ENCODE measurements at places on chromosomes 7 and 10.

DNA sequence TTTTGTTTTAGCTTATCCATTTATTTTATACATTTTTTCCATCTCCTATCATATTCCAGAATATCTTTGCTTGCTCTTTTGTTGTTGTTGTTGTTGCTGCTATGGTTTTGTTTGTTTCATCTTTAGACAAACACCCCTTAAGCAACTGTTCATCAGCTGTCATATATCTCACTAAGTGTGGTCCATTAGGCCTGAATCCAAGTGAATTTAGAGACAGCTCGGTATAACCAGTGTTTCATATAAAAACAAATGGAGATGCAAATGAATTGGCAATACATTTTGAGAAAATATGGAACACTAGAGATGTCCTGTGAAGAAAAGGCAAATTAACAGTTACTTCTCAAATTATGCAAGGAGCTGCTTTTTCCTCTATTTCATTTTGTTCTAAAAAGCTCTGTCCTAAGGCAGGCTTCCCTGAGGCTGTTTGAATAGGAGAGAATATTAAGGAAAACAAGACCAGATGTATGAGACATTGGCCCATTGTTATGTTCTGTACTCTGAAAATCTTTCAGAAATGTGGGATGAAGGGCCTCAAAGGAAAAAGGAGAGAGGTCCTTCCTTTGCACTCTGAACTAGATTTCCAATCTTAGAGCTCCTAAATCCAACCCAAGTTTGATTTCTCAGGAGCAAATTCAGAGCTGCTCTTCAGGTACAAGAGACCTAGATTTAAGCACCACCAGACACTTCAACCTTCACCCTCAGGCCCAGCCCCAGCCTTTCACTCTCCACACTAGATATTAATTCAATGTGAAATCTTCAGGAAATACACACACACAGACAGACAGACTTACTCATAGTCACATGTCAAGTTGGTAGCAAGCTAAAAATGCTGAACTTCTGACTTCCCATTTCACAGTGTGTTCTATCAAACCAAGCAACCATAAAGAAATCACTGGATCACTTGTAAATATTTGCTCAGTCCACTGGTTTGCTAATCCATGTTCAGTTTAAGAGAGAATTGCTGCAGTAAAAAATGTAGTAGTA is 5.4 kb downstream of the TFEC start:
- DNase-seq, result no peak

DNA sequence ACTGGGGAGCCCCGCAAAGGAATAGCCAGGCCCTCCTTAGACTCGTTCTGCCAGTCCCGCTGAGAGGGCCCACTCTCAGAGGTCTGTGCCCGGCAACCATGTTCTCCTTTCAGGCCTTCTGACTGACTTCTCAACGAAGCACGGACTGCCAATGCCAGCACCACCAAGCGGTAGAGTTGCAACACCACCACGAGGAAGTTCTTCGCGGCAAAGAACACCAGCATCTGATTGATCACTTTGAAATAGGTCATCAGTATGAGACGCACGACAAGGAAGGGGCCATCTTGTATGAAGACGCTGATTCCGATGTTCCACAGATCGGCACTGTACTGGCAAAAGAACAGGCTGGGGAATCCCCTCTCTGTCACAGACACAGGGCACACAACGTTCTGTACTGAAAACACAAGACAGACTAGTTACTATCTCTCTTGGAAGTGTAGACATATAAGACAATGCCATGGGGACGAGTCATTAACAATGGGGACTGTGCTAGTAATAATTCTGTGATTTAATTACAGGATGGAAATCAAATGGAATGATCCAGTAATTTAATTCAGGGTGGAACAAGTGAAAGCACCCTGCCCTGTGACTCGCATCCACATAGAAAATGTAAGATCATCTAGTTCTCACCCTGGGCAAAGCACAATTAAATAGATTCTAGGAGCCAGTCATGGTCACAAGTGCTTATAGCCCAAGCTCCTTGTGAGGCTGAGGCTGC is 42.7 kb downstream of the TMEM26 start:
- no peak for DNase-seq

GRCh38 chr10:71072823-71073210 is 139.6 kb upstream of the UNC5B start:
- no peak for DNase-seq

DNA sequence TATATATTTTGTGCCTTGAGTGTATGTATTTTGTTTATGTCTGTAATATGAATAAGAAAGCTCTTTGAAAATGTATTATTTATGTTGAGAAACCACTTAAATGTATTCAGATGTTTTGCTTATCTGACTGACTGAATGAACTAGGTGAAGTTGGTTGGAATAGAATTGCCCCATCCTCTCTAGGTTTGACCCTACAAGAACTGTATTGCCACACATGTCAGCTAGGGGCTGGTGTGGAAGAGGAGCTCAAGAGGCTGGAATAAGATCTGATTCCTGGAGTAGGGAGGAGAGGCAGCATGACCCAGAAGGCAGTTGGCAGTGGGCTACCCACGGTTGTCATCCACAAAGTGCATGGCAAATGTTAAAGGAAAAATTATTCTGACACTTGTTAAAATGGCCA is 9.1 kb downstream of the SSMEM1 start:
- no peak for DNase-seq

DNA sequence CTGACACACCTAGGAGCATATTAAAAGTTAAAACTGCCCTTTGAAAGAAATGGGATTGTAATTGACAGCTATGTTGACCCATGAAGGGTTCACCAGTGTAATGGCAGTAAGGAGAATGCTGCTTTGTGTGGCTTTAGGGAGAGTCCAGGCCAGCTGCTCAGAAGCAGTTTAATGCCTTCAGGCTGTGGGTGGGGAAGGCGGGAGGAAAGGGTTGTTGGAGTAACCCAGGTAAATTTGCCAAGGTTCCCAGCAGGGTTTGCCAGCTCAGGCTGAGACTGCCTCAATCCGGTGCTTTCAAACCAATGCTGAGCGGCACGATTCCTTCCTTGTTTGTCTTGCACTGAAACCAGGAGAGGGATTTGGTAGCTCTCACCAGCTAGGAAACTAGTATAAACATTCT is 637.2 kb downstream of the INHBA start:
- no peak for DNase-seq

- no peak for DNase-seq
These were observed 4.5 kb upstream of the GRID1 start for GRCh38 chr10:86371116-86371515.

DNA sequence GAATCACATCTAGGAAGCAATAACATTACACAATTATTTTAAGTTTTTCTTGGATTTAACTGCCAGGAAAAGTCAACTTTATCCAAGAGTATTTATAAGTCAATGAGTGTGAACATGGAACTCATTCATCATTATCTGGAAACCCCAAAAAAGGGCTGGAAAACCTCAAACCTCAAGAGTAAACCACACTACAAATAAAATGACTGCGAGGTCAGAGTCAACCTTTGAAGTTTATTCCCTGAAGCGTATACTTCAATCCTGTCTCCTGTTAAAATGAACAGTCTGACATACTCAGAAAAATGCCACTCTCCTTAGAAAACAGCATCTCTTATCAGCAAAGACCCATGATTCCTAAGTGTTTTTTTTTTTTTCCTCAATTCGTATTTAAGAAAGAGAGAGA is 86.5 kb downstream of the RELN start:
- DNase-seq, result no peak

GRCh38 chr7:143396182-143396581 is 12.5 kb downstream of the EPHA1 start:
- no peak for DNase-seq

GRCh38 chr7:28405662-28406061 is 6.7 kb upstream of the CREB5 start:
- no peak for DNase-seq

DNA sequence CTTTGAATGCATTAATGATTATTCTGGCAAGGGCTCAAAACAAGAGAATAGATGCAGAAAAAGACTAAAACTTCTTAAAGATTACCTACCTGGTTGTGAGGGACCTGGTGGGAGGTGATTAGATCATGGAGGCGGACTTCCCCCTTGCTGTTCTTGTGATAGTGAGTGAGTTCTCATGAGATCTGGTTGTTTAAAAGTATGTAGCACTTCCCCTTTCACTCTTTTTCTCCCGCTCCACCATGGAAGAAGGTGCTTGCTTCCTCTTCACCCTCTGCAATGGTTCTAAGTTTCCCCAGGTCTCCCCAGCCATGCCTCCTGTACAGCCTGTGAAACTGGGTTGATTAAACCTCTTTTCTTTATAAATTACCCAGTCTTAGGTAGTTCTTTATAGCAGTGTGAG is 226.6 kb downstream of the ARHGAP12 start:
- no peak for DNase-seq

GRCh38 chr7:102050864-102051460 is 233.5 kb downstream of the CUX1 start:
- DNase-seq, result no peak

GRCh38 chr7:18357691-18358090 is 137.9 kb upstream of the HDAC9 start:
- DNase-seq, result no peak

- no peak for DNase-seq
These were observed 116.2 kb downstream of the LRMDA start for GRCh38 chr10:75547391-75548298.

- peak; percentile 20 for DNase-seq
These were observed 471 bp downstream of the PFKP start for GRCh38 chr10:3067859-3068179.

GRCh38 chr7:70313271-70313670 is 715.0 kb downstream of the AUTS2 start:
- DNase-seq, result no peak

GRCh38 chr7:108034586-108034985 is 31.6 kb upstream of the LAMB1 start:
- DNase-seq, result no peak

GRCh38 chr10:63548860-63549259 is 27.7 kb downstream of the REEP3 start:
- no peak for DNase-seq

GRCh38 chr7:114623146-114623545 is 208.5 kb downstream of the FOXP2 start:
- DNase-seq, result no peak

DNA sequence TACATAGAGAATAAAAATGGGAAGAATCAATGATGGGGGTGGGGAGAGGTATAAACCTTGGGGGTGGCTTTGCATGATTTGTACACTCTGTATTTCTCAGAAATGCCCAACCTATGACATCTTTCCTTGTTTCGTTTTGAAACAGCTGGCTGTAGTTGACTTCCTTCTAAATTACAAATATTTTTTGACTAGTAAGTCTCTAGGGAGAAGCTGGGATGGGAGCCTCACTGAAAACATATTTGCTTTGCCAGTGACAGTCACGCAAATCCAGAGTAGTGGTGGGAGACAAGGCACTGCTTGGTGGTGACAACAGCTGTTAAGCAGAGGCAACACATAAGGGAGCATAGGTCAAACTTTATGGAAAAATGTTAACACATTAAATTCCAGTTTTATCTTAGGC is 440.5 kb downstream of the SEMA3D start:
- DNase-seq, result no peak

DNA sequence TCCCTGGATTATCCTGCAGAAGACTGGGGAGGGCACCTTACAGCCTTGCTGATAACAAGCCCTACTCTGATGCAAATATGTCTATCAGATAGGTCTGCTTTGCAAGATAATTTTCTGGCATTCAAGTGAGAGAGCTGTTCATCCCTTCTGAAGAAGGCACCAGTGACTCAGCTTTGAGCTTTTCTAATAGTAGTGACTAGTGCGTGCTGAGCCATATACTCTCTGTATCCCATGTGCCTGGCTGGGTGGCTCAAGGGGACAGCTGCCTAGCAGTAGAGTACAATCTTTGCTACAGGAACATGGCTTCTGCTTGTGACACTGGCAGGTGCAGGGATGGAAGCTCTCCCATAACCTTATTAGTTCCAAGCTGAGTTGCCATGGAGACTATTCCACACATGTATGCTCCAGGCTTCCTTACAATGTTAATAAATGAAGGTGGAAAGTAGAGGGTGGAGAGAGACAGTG is 35.0 kb upstream of the ABCB4 start:
- DNase-seq, result no peak

DNA sequence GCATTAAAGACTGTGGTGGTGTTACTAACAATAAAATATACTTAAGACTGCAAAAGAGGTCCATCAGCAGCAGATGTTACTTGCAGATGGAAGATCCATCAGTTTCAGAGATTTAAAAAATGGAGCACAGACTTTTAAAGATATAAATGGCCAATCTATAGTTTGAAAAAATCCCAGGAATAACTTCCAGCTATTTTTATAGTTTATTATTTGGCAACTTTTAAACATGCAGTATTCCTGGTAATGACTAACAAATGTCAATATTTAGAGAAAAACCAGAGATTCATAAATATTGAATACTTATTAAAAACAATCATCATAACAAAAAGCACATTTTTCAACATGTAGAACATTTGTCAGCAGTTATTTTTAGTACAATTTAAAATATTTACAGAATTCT is 30.7 kb downstream of the RTKN2 start:
- no peak for DNase-seq

- DNase-seq, result no peak
These were observed 453.4 kb upstream of the AKR1E2 start for GRCh38 chr10:4372601-4373000.

GRCh38 chr7:116501425-116502167 is 2.1 kb downstream of the CAV2 start:
- no peak for DNase-seq

- no peak for DNase-seq
These were observed 50.3 kb downstream of the CCDC6 start for GRCh38 chr10:59856104-59856503.

GRCh38 chr10:84415539-84416244 is 87.3 kb downstream of the CCSER2 start:
- no peak for DNase-seq

- DNase-seq, result no peak
These were observed 348.3 kb upstream of the AKR1E2 start for GRCh38 chr10:4477664-4478063.

GRCh38 chr10:84706875-84707274 is 378.5 kb downstream of the CCSER2 start:
- no peak for DNase-seq

DNA sequence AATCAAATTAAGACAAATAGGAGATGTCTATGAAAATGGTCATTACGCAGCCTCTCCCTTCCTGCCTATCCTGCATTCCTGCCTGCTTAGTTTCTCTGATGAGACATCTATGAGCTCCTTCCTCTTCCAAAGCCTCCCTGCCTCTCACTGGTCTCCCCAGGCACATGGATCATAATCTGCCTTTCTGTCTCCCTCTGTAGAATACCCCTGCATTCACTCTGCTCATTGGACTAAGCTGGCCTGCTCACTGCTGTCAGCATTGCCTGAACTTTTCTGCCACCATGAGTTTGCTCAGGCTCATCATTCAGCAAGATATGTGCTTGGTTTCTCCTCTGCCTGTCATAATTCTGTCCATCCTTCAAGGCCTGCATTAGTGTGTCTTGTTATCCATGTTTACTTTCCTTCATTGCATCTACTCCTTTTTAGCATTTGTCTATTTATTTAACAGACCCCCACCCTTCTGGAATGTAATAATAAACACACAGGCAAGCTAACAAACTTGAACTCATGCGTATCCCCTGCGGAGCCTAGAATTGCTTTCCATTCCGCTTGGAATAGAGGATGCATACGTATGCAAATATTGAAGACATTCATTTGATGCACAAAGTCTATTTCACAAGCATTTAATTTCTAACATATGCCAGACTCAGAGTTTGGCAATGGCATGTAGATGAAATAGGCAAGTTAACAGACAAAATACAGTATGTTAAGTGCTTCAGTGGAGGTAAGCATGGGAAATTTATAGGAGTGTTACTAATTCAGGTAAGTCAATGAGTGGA is 88.3 kb downstream of the PTPRZ1 start:
- DNase-seq, result no peak

Data from activated T-cell treated with anti-CD3 and anti-CD28 coated beads for 4 hours (primary cell).